Kidney tubule cell (primary cell): ENCODE measurements at places on chromosomes 13 and 19.

- DNase-seq = no peak
Measured at GRCh38 chr19:29699861-29700260, 15.2 kb downstream of the C19orf12 start.

DNA sequence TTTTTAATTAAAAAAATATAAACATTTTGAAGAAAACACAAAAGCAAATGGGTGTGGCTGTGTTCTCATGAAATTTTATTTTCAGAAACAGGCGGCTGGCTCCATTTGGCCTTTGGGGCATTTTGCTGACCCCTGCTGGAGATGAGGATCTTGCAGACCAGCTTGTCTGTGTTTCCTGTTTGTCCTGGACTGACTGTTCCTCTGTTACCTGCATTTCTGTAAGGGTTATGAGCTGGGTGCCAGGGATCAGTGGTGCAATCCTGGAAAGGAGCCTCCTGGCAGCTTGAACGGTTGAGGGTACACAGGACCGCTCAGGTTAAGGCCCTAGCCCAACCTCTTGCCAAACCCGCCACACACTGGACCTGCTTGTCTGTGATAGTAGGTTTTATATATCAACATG, 49.9 kb downstream of the ZNF787 start:
- DNase-seq = no peak

DNA sequence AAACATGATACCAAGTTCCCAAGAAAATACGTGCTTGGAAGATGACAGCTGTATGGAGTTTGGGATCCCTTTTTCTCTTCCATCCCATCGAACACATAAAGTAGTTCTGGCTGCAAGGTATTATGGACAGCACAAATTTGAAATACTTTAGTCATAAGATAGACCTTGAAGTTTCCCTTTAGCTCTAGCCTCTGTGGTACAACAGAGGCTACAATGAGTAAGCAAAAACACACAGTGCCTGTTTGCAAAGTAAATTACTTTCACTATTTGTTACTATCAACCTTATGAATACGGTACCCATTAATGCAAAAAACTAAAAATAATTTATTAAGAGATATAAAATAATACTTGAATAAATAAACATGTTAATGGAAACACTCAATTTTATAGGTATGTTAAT, 21.0 kb upstream of the LRCH1 start:
- no peak for DNase-seq

DNA sequence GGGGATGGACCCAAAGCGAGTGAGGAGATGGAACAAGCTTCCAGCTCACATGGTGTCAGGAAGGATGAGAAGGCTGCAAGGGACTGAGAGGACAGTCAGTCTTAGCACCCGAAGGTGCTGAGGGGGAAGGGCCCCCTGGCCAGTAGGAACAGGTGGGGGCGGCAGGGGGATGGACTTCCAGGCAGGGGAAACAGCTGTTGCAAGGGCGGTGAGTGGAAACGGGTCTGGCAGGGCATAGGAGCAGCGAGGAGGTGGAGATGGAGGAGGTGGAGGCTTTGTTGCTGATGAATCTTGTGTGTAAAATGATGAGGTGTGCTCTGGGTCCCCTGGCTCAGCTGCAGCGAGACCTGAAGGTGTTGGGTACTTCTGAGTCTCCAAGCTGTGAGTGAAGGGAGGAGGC, 1.2 kb downstream of the MAP1S start:
- DNase-seq = no peak

- no peak for DNase-seq
Measured at GRCh38 chr13:60114499-60115028, 49.2 kb downstream of the DIAPH3 start.

- DNase-seq = peak; percentile 51
Measured at GRCh38 chr13:19586904-19587634, 25.7 kb upstream of the TPTE2 start.

DNA sequence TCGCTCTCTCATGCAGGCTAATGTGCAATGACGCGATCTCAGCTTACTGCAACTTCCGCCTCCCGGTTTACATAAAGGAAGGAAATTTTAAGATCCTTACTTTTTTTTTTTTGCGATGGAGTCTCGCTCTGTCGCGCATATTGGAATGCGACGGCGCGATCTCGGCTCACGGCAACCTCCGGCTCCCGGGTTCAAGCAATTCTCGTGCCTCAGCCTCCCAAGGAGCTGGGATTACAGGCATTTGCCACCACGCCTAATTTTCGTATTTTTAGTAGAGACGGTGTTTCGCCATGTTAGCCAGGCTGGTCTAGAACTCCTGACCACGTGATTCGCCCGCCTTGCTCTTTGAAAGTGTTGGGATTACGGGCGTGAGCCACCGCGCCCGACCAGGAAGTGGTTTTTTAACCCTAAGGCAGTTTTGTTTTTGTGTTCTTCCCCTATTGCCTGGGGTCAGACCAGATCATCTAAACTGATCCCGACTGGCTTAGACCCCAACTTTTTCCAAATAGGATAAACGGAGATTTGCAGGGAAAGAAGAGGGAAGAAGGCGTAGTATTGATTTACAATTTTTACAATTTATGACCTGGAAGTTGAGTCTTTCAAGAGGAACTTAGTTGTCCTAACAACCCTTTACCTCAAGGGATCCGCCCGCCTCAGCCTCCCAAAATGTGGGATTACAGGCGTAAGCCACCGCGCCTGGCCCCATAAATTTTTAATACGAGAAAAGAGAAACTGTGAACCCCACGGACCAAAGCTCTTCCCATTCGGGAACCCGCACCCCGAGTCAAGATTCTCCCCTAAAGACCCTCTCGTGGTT, 142.0 kb downstream of the ZNF737 start:
- peak; percentile 82 for DNase-seq

DNA sequence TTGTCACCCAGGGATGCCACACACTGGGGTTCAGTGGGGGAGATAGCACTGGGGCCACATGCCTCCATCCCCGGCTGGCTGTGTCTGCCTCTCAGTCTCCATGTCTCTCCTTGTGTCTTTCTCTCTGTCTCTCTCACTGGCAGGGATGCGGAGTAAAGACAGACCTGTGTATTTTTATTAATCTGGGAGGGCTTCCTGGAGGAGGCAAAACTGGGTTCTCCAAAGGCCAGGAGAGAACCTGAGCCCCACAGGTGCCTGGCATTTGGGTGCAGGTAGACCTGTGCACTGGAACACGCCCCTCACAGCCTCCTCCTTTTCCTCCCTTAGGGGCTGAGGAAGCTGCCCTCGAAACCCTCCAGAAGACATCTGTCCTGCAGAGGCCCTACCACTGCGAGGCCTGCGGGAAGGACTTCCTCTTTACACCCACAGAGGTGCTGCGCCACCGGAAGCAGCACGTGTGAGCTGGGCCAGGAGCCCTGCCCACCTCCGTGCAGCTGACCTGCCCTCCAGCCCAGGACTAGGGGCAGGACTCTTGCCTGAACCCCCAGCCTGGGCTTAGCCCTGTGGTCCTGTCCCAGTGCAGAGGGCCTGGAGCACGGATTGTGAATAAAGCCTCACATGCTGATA, 32.7 kb downstream of the DHX34 start:
- DNase-seq = no peak

- no peak for DNase-seq
Measured at GRCh38 chr19:50551715-50552187, 16.5 kb downstream of the LRRC4B start.

DNA sequence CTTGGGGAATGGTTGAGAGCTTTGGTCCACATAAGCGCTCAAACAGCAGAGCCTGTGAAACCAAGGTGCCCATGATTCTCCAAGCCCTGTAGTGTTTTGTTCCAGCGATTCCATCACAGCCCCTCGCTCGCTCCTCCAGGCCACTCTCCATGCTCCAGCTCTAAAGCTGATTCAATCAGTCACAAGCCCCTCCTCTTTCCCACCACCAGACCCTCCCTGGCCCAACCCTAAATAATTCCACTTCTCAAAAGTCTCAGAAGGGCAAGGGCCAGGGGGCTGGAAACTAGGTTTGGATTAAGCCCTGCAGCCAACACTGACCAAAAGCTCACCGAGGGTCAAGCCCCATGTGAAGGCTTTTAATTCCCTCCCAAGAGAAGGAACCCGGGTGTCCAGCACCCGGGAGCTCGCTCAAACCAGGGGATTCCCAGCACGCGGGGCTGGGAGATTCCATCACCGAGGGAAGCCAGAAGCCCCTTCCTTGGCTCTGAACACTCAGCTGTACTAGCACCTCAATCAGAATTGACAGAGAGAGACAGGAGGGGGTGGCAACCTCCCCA, 1.5 kb downstream of the ZNF296 start:
- no peak for DNase-seq

GRCh38 chr13:50908371-50908770, 1.2 kb upstream of the RNASEH2B start:
- DNase-seq = no peak

DNA sequence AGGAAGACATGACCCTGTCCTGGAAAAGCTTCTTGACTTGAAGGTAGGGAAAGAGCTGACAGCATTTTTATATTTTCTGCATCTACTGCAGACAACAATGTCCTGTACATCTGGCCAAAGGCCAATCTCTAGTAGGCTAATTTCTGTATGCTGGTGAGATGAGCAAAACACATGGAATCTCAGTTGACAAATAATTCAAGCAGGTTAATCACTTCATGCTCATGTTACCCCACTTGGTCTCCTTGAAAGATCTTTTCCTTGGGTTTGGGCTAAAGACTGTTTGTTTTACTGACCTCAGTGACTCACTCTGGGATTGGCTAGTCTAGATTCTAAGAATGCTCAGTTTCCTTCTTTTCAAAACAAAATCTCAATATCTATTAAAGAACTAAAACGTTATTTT, 298.8 kb downstream of the LMO7 start:
- DNase-seq = peak; percentile 89
